ENCODE measurements at places on chromosomes 7 and 10.

GRCh38 chr7:128876127-128876526, 13.5 kb downstream of the ATP6V1F start:
- no peak for DNase-seq

DNA sequence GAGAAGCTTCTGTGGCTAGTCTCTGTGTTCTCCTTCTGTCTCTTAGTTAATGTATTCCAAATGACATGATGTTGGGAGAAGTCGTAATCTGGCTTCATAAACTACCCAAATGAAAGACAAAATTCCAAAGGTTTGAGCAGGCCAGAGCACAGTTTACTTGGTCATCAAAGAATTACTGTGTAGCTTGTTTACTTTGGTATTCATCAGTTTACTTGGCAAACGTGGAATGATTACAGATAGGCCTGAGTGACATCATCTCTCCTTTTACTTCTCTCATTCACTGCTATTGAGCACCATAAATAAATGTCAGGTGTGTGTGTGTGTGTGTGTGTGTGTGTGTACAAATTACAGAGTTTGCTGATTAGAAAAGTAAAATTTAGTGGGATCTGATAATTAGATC, 327.3 kb downstream of the PHTF2 start:
- no peak for DNase-seq

DNA sequence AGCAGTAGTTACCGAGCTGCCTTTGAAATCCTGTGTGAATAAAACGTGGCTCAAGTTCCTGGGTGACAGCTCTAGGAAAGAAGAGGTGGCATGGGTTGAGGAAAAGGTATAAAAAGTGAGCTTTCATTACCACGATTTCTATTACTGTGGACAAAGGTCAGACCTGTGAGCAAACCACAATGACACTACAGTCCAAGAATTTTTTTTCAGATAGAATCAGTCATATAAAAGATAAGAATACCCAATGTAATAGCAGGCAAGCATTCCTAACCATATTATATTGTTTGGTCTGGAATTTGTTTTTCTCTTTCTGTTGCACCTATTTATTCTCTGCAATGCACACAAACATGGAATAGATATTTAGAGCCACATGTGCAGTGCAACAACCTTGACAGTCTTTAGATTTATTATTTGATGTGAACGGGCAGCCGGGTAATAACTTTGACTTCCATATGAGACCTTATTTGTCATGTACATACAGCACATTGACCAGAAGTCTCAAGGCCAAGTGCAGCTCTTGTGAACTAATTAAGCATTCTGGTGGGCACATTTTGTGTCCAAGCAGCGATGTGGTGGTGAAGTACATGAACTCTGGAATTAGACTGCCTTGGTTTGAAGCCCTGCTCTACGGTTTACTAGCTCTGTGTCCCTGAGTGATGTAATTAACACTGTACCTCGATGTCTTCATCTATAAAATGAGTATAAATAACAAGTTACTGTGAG, 156.8 kb downstream of the NRCAM start:
- DNase-seq = no peak

DNA sequence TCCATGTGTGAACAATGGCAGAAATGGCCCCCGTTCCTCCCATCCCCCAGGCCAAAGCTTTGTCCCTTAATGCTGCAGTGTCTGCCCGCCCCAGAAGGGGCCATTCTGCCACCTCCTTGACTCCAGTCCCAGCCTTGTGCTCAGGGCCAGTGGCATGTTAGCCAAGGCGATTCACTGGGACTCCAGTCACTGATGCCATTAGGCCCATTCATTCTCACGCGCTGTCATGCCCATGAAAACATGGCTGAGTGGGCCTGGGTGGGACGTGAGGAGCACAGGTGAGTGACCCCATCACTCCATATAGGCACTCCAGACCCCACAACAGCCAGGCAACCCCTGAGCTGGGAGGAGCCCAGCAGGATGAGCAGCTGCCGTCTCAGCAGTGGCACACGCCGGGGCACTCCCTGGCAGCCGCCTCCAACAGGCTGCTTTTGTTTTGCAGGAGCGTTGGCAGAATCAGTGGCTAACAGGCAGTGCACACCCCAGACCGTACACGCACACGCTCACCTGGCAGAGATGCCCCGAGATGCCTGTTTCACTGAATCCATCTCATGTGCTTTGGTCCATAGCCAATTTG, 79.5 kb downstream of the TCERG1L start:
- DNase-seq = no peak

DNA sequence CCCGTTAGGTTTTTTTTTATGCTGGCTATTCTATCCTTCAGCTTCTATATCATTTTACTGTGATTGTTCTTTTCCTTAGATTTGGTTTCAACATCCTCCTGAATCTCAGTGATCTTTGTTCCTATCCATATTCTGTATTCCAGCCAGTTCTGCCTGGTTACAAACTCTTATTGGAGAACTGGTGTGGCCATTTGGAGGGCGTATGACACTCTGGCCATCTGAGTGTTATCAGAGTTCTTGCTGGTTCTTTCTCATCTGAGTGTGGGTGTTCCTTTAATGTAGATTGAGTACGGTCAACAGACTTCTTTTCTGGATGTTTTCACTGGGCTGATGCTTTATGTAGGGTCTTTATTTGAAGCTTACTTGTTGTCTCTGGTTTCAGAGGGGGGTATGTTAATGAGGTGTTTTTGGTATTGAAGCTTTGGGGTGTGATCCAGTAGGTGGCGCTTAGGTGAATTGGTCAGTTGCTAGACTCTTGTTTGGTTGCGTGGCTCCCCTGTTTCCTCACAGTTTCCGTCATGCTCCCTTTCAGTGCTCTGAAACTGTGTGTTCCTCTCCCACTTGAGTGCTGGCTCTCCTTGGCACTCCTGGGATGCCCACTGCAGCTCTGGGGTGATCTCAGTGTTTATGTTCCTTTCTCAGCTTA, 80.7 kb downstream of the FANK1 start:
- no peak for DNase-seq
